ENCODE measurements at places on chromosomes 11 and 22. TPM values are rescaled to one million over a fixed set of nuclear protein-coding genes. Genes with fewer than 3 reads are reported as not detected.

DNA sequence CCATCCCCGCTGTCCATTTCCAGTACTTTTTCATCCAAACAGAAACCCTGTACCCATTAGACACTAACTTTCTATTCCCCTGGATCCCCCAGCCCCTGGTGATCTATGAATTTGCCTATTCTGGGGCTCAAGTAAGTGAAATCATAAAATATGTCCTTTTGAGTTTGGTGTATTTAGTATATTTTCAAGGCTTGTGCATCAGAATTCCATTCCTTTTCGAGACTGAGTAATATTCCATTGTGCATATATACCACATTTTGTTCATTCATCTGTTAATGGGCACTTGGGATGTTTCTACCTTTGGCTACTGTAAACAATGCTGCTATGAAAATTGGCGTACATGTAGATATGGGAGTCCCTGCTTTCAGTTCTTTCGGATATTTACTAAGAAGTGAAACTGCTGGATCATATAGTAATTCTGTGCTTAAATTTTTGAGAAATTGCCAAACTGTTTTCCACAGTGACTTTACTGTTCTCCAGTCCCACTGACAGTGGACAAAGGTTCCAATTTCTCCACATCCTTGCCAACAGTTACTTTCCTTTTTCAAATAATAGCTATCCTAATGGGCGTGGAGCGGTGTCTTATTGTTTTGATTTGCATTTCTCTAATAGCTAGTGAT lies 16.1 kb downstream of the APLP2 start:
- no peak overlapping the region for H3K27ac ChIP-seq
- H3K4me3 ChIP-seq, result no peak overlapping the region
- H3K27me3 ChIP-seq, result no peaks in the 10 kb centered on the region
- DNase-seq, result no peak
- H3K36me3 ChIP-seq, result no peaks in the 10 kb centered on the region

Gene SLC22A12
- total RNA-seq, result not detected

- no peaks in the 10 kb centered on the region for H3K4me1 ChIP-seq
- no peak overlapping the region for H3K27ac ChIP-seq
- no peaks in the 10 kb centered on the region for H3K36me3 ChIP-seq
- DNase-seq, result no peak
- no peaks in the 10 kb centered on the region for H3K27me3 ChIP-seq
- no peak overlapping the region for H3K4me3 ChIP-seq
Observed at GRCh38 chr11:27688076-27688475, 12.2 kb downstream of the BDNF start.

DNA sequence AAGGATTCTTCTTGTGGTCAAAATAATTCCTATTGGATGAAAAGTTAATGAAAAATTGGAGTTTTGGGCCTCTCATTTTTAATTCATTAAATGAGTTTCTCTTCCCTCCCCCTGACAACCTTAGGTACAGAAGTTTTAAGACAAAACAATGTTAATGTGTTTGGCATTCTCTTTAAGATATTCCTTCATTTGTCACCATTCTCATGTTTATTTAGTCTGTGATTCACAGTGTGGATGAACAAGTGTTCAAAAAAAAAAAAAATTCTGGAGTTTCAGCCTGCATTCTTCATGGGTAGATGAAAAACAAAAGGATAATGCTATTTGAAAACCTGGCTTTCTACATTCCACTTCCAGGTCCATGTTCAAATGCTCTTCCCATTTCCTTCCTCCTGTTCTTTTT lies 172.6 kb upstream of the LUZP2 start:
- no peaks in the 10 kb centered on the region for H3K36me3 ChIP-seq
- H3K27me3 ChIP-seq, result no peaks in the 10 kb centered on the region
- H3K4me3 ChIP-seq, result no peak overlapping the region
- H3K27ac ChIP-seq, result no peak overlapping the region
- no peak for DNase-seq

- peaks cover 4% of the 10 kb centered on the region for H3K27me3 ChIP-seq
- no peak overlapping the region for H3K27ac ChIP-seq
- H3K36me3 ChIP-seq, result no peaks in the 10 kb centered on the region
- no peaks in the 10 kb centered on the region for H3K4me1 ChIP-seq
Observed at GRCh38 chr22:35752006-35752862, 34.6 kb downstream of the APOL5 start.

DNA sequence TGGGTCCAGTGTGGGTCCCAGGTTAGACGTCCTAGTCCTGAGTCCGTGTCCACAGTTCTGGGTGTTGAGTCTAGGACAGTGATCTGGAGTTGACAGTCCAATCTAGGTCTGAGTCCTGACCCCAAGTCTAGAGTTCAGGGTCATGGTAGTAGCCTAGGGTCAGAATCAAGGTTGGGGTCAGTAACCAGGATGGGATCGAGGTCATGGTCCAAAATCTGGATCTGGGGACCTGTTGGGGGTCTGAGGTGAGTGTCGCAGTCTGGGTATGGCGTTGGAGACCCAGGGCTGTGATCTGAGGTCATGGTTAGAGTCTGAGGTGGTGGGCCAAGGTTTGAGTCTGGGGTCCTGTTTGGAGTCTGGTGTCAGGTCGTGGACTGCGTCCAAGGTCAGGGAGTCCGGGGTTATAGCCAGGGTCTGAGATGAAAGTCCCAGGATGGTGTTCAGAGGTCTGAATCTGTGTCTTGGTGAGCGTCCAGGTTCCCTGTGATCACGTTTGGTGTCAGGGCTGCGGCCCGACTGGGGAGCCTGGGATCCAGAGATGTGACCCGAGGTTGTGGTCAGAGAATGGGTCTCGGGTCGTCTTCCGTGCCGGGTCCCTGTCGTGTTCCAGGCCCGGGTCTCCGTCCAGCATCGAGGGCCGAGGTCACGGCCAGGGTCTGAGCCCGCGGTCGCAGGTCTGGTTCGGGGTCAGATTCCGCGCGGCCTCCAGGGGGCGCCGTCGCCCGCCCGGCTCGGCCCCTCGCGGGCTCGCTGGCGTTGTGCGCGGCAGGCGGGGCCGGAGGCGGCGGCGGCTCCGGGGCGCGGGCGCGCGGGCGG lies 432 bp upstream of the GRK2 start:
- H3K27ac ChIP-seq, result peak overlapping the region; percentile 55
- H3K36me3 ChIP-seq, result peaks cover 5% of the 10 kb centered on the region
- H3K27me3 ChIP-seq, result peaks cover 2% of the 10 kb centered on the region
- peak overlapping the region; percentile 41 for H3K4me3 ChIP-seq
- peak; percentile 77 for DNase-seq

GRCh38 chr11:103545551-103545950 lies 436.3 kb downstream of the DYNC2H1 start:
- H3K36me3 ChIP-seq, result no peaks in the 10 kb centered on the region
- H3K4me1 ChIP-seq, result no peaks in the 10 kb centered on the region
- no peak for DNase-seq
- no peak overlapping the region for H3K4me3 ChIP-seq
- no peak overlapping the region for H3K27ac ChIP-seq
- peaks cover 1% of the 10 kb centered on the region for H3K27me3 ChIP-seq
